ENCODE measurements at places on chromosomes 11 and 22.

- DNase-seq, result no peak
Observed at GRCh38 chr11:32428665-32429303, 6.6 kb downstream of the WT1 start.

- peak; percentile 85 for DNase-seq
Observed at GRCh38 chr11:9527481-9528135, 45.9 kb upstream of the WEE1 start.

DNA sequence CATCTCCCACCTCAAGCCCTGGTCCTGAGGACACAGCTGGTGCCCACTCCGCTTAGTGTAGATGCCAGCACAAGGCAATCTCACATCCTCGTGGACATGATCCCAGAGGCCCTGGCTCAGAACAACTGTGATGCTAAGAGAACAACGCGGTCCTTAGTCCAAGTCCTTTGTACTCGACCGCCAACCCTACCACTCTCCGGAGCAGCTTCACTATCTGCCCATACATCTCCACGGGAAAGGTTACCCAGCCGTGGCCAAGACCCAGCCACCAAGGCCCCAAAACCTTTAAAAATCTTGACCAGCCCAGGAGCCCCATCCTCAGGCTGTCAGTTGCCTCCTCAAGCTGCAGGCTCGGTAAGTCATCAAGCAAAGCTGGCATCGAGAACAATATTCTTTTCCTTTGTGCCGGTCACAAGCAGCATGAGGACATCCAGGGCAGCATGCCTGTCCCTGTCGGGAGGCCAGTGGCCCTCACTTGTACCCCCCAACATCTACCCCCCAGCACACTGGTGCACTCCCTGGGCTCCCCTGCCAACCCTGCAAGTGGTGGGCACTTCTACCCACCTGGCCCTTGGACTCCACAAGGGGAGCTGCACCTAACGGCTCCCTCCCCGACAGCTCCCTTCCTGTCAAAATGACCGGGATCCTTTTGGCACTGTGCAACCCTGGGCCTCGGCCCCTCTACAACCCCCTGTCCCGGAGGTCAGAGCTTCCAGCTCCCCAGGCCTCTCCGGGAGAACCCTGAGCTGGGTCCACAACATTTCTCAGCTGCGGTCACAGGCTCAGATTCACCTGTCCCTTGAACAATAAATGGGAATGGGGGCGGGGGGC is 2.5 kb downstream of the OSBPL5 start:
- no peak for DNase-seq

DNA sequence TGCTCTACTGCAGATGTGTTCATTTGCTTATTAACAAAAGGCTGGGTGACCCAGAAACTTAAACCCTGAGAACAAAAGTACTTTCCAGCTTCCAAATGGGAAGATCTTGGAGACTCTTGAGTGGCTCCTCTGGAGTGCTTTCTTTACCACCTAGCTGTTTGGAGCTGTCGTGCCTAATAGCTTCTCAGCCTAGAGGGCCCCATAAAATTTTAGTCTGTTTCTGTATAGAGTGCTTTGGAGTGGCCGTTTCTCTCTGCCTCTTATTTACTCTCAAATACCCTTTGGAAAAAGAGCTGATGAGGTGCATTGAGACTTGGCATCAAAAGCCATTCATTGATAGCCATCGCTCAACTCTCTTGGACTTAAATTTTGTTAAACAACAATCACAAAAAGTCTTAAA is 50.7 kb downstream of the ZNRF3 start:
- no peak for DNase-seq

DNA sequence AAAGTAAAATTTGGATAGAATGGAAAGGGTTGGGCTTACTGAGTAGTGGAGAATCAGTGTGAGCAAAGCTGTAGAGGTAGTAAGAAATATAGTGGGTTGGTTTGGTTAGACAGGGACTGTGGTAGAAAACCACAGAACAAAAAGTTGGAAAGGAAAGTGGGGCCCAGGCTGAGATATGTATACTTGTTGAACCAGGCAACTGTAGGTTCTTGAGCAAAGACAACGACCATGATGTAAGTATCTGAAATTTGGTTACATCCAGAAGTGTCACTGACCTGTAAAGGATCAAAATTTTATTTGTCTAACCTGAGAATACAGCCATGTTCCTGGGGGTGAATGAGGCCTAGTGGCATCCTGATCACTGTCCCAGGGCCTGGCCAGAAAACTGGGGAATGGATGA is 114.1 kb downstream of the STIM1 start:
- no peak for DNase-seq

DNA sequence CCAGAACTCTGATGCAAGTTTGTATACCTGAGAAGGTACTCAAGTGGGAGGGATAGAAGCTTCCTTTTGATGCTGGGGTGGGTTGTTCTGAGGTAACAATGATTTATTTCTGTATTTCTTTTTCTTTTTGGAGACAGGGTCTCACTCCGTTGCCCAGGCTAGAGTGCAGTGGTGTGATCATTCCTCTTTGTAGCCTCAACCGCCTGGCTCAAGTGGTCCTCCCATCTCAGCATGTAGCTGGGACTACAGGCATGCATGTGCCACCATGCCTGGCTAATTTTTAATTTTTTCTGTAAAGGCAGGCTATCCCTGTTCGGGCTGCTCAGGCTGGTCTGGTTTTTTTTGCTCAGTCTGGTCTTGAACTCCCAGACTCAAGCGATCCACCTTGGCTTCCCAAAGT is 7.9 kb downstream of the KDM2A start:
- DNase-seq, result no peak

DNA sequence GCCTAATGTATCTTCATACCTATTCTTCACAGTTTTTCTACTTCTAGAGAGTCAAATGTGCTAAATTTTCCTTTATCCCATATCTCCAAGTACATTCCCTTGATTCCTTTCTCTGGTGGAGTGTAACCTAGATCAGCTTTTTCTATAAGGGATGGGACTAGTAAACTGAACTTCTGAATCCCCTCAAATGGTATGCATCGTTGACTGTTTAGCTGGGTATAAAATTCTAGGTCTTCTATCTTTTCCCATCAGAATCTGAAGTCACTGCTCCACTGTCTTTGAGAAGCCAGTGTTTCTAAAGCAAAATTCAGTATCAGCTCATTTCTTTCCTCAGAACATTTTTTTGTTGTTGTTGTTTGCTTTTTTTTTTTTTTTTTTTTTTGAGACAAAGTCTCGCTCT is 1256.8 kb downstream of the BRD1 start:
- DNase-seq, result no peak

GRCh38 chr11:28963187-28963586 is 855.0 kb downstream of the METTL15 start:
- peak; percentile 79 for DNase-seq

- DNase-seq, result no peak
Observed at GRCh38 chr22:37213941-37214730, 1.9 kb upstream of the SSTR3 start.

- DNase-seq, result no peak
Observed at GRCh38 chr11:82546661-82547557, 186.8 kb downstream of the FAM181B start.

- no peak for DNase-seq
Observed at GRCh38 chr11:120718171-120718570, 206.6 kb downstream of the GRIK4 start.

DNA sequence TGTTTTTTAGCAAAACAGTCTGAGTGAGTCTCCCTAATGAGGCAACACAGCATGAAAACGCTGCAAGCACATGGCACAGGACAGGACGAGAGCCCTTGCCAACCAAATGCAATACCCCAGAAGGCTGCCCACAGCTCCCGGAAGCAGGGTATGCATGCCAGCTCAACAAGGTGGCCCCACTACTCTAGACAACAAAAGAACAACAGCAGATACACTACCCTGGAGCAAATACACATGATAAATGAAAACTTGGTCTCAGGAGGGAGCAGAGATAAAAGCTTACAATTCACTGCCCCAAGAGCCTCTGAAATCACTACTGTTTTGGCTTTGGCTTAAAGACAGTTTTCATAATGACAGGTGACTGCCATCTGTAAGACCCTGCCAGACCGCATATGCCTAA is 785.4 kb upstream of the API5 start:
- no peak for DNase-seq

DNA sequence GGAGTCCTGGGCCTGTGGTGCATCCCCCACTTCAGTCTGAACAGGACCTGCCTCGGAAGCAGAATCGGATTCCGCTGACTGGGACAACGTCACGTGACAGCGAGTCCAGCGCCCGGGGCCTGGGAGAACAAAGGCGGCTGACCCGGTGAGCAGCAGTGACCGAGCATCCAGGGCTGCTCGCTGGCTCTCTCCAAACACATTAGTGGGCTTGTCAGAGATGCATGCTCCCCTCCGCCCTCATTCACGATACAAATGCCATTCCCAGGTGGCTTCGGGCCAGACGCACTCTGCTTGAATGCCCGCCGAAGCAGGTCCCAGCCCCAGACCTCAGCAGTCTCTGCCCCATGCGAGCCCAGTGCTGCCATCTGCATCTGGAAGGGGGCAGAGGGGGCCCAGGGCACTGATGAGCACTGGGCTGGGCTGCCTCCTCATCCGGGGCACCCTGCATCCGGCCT is 91.0 kb downstream of the WNT7B start:
- no peak for DNase-seq

DNA sequence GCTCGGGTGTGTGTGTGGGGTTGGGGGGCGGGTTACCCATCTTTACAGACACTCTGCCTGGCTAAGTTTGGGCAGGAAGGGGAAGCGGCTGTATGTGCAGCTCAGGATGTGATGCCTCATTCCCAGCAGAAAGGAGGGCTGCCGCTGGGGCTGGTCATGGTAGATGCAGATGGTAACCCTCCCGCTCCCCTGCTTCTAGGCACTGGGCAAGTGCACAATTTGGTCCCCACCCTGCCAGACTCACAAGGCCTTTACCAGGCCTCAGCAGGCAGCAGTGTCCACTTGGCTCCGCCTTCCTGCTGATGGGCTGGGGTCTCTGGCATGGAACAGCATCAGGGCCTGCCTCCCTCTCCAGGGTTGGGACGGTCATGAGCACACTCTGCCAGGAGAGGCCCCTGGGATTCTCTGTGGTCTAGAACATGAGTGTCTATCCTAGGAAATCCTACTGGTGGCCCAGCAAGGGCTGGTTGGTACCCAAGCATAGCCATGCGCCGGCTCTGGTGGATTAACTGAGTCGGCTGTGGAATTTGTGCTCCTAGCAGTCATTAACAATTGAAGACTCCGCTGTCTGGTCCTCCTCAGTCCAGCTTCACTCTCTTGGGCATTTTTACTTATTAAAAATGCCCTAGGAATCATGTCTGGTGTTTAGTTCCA is 4.2 kb downstream of the LMO1 start:
- DNase-seq, result no peak

DNA sequence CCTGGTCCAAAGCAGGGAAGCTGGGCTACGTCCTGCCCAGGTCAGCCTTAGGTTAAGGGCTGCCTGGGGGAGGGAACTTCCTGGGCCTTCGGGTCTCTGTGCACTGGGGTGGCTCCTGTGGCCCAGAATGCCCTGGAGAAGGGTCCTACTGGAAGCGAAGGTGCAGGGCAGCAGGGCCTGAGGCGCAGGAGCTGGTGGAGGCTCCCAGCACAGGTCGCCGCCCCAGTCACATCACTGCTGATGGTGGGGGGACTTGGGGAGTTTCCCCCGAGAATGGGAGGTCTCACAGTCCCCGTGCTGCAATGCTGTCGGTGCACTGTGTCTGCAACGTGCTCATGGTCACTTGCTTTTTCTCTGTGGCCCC is 815 bp upstream of the SMIM38 start:
- DNase-seq, result no peak

DNA sequence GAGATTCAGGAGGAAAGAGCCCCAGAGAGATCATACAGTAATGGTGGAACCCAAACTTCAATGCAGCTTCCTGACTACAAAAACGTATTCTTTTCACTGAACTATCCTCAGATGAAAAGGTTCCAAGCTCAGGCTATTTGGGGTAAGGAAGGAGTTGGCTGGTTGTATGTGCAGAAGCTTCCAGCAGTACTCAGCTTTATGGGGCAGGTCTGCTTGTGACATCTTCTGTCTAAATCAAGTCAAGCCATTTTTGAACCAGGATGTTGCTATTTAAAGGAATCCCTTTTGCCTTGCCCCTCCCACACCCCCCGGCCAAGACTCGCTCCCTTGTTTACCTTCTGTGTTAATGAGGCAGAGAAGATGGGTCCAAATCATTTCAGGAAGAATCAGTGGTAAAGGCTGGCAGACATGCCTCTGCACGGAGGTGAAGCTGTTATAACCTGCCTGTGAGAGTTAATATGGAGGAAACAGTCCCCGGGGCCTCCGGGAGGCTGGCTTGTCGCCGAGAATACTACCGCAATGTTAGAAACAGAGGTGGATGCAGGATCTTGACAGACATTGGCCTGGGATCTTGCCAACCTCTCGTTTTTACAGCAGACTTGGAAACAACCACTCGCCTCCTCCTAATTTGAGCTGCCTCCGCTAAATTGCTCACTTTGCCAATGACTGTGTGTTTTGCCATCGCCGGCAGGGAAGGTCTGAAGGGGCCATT is 45.4 kb downstream of the TIMP3 start:
- DNase-seq, result no peak

GRCh38 chr11:105906517-105906916 is 115.5 kb downstream of the MSANTD4 start:
- no peak for DNase-seq

- DNase-seq, result peak; percentile 79
Observed at GRCh38 chr11:112968941-112969713, 7.9 kb downstream of the NCAM1 start.

DNA sequence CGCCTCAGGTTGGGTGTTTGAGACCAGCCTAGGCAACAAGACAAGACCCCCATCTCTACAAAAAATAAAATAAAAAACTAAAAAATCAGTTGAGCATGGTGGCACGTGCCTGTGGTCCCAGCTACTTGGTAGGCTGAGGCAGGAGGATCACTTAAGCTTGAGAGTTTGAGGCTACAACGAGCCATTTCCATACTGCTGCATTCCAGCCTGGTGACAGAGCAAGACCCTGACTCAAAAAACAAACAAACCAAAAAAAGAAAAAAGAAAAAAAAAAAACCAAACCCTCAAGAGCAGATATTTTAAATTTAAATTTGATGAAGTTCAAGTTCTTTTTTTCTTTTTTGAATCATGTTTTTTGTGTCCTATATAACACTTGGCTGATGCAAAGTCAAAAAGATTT is 7.2 kb upstream of the CCDC83 start:
- DNase-seq, result no peak

- DNase-seq, result no peak
Observed at GRCh38 chr11:82831364-82831763, 68.9 kb downstream of the PRCP start.

DNA sequence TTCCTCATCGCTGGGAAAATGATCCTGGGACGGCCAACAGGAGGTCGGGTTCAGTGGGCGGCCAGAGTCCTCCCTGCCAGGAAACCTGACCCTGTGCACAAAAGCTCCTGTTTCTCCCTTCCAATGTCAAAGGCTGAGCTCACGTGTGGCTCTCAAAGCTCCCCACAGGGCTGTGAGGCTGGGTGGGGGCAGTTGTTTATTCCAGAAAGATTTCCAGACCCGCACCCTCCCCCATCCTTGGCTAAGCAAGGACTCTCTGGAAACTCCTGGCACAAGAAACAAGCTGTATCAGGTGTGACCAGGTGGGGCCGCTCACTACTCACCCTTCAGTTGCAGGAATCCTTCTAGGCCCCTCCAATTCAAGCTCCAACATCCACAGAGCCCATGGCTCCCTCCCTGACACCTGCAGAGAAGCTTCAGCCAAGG is 131.9 kb downstream of the SHANK2 start:
- no peak for DNase-seq
